ENCODE measurements at places on chromosomes 12 and 14.

DNA sequence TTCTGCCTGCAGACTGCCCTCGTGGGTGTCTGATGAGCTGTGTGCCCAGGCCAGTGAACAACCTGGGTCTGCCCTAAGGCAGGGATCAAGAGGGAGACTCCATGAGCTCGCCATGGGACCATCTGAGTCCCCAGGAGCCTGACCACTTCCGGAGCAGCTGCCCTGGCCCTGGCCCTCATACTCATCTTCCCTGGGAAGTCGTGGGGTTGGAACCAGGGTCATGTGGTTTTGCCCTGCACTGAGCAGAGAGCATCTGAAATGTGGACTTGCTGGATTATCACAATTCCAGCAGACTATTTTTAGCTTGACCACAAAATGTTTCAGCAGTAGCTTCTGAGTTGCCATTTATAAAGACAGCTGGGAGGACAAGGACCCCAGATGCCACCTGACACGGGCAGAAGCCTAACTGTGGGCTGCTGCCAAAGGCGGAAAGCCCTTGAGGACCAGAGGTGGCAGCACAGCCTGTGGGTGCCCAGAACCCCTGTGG, 6.7 kb downstream of the BTBD6 start:
- H3K4me3 ChIP-seq: no peak overlapping the region
- no peaks in the 10 kb centered on the region for H3K27me3 ChIP-seq
- DNase-seq: no peak
- peaks cover 41% of the 10 kb centered on the region for H3K36me3 ChIP-seq
- H3K4me1 ChIP-seq: no peaks in the 10 kb centered on the region
- no peak overlapping the region for H3K27ac ChIP-seq

DNA sequence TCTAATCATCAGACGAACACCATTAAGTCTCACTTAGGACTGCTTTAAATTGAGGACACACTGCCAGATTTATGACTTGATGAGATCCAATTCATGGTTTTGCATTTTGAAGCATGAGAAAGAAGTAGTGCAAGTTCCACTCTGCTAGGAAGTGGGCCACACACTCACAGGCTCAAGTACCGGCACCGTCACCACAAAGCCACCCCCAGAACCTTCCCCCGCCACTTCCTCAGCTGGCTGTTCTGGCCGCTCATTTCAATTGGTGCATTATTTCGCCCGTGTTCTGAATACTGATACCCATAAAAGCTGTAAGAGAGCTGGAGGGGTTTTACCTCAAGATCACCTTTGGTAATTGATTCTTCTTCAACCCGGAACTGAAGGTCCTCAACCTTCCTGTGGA, 70.1 kb downstream of the CLIP1 start:
- no peak overlapping the region for H3K4me3 ChIP-seq
- H3K27me3 ChIP-seq: no peaks in the 10 kb centered on the region
- H3K27ac ChIP-seq: no peak overlapping the region
- H3K4me1 ChIP-seq: peaks cover 3% of the 10 kb centered on the region

DNA sequence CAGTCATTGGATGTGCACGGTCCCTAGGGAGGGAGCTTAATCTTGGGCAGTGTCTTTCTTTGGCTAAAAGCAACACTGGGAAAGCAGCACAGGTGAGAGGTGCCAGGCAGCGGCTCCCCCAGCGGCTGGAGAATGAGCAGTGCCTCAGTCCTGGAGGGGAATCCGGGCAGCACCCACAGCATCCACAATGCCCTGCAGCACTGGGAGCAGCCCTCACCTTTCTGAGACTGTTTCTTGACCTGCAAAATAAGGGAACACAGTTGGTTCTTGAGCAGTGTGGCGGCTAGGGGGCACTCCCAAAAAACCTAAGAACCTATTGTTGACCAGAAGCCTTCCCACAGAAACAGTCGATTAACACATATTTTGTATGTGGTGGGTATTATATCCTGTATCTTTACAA, 75.8 kb downstream of the SINHCAF start:
- H3K36me3 ChIP-seq: no peaks in the 10 kb centered on the region
- H3K4me3 ChIP-seq: no peak overlapping the region
- H3K27ac ChIP-seq: no peak overlapping the region
- no peaks in the 10 kb centered on the region for H3K4me1 ChIP-seq
- no peak for DNase-seq
- H3K27me3 ChIP-seq: peaks cover 4% of the 10 kb centered on the region

DNA sequence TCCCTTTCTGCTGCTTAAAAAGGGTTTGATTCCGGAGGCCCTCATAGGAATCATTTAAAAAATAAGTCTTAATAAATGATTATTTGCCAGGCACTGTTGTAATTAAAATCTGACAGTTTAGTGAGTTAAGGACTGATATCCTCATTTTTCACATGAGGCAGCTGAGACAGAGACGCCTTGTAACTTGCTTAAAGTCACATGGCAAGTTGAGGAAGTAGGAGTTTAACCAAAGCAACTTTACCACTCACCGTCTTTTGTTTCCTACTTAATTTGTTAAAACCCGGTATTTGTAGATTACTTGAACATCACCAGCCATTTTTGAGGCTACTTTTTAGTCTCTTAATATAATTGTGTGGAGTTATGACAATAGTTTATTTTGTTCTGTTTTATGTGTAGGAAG, 2.4 kb downstream of the TIGAR start:
- peaks cover 9% of the 10 kb centered on the region for H3K36me3 ChIP-seq
- H3K27ac ChIP-seq: no peak overlapping the region
- no peaks in the 10 kb centered on the region for H3K27me3 ChIP-seq
- H3K4me3 ChIP-seq: no peak overlapping the region
- DNase-seq: no peak
- H3K4me1 ChIP-seq: peaks cover 26% of the 10 kb centered on the region

GRCh38 chr12:21771311-21771710, 3.2 kb downstream of the KCNJ8 start:
- H3K4me3 ChIP-seq: no peak overlapping the region
- H3K27me3 ChIP-seq: peaks cover 17% of the 10 kb centered on the region
- DNase-seq: no peak
- H3K27ac ChIP-seq: no peak overlapping the region

DNA sequence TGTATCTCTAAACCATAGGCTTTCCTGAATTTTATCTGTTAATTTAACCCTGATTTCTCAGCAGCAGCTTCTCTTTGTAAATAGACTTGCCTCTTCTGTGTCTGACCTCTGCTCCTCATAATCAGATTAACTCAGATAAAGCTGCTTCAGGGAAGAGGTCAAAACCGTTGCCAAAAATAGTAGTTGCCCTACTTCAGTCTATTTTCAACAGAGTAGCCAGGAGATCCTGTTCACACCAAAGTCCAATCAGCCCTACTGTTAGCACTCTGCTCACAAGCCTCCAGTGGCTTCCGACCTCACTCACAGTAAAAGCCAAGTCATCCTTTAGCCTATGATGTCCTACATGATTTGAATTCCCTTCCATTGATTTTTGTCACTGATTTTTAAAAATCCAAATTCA, 258.4 kb downstream of the PPFIA2 start:
- H3K4me3 ChIP-seq: no peak overlapping the region
- H3K27me3 ChIP-seq: no peaks in the 10 kb centered on the region
- no peak for DNase-seq

DNA sequence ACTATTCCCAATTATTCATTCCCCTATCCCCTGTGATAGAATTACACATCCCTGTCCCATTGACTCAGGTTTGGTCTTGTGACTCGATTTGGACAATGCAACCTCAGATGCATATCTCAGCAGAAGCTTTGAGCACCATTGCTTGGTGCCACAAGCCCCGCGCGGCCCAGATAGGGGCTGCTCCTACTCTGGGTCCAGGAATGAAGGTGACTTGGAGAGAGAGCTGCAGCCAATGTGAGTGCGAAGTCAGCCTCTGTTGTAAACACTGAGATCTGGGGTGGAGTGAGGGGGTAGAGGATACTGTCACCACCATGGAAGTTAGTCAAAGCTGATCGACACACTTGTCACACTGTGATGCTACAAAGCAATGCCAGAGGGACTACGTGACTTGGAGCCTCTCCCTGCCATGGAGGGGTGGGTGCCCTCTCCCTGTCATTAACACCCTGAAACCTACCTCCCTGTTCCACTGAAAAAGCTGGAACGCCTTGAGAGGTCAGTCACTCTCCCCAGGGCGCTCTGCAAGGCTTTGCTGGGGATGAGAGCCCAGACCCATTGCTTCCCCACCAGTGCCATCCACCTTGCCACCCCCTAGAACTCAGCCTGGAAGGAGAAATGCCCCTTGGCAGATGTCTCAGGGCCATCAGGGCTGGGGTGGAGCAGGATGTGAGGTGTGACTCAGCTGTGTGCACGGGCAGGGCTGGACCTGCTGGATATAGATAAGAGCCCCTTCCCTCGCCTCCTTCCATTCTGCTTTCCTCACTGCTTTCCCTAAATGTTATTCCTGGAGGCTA, 6.6 kb upstream of the PLEK2 start:
- DNase-seq: no peak
- H3K4me3 ChIP-seq: no peak overlapping the region
- no peaks in the 10 kb centered on the region for H3K36me3 ChIP-seq
- H3K27me3 ChIP-seq: no peaks in the 10 kb centered on the region
- peaks cover 6% of the 10 kb centered on the region for H3K4me1 ChIP-seq

GRCh38 chr14:96895658-96896271, 98.6 kb downstream of the VRK1 start:
- H3K4me3 ChIP-seq: no peak overlapping the region
- DNase-seq: no peak
- H3K36me3 ChIP-seq: no peaks in the 10 kb centered on the region
- no peaks in the 10 kb centered on the region for H3K27me3 ChIP-seq

GRCh38 chr14:84584511-84584910, 945.4 kb upstream of the FLRT2 start:
- no peak overlapping the region for H3K4me3 ChIP-seq
- DNase-seq: no peak
- no peaks in the 10 kb centered on the region for H3K4me1 ChIP-seq
- no peak overlapping the region for H3K27ac ChIP-seq
- no peaks in the 10 kb centered on the region for H3K27me3 ChIP-seq

DNA sequence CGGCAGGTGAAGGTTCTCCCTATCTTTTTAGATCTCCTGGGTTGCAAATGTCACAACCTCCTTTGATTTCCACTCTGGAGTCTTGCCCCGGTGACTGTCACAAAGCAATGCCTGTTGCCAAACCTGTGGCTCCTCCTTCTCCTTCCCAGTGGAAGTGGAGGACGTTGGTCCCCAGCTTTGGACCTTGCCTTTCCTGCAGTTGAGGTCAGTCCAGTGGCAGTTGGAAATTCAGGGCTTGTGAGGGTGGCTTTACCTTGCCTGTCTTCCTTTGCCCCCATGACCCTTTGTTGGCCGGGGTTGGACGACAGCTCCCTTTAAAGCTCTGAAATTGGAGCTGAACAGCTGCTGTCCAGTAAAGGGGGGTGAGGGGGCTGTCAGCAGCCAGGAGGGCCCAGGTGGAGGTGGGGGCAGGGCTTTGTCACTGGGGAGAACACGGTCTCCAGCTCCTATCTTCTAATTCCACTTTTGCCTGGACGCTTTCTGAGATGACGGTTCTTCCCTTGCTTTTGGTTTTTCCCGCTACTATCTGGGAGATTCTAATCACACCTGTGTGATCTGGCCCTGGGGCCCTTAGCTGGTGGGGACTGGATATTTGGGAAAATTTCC, 4.1 kb downstream of the TEAD4 start:
- peaks cover 2% of the 10 kb centered on the region for H3K27me3 ChIP-seq
- peaks cover 12% of the 10 kb centered on the region for H3K4me1 ChIP-seq
- H3K27ac ChIP-seq: peak overlapping the region; percentile 76
- no peaks in the 10 kb centered on the region for H3K36me3 ChIP-seq
- H3K4me3 ChIP-seq: peak overlapping the region; percentile 17

GRCh38 chr14:93132472-93133065, 16.8 kb upstream of the ITPK1 start:
- no peaks in the 10 kb centered on the region for H3K36me3 ChIP-seq
- no peaks in the 10 kb centered on the region for H3K27me3 ChIP-seq
- H3K27ac ChIP-seq: peak overlapping the region; percentile 48
- DNase-seq: no peak
- peaks cover 24% of the 10 kb centered on the region for H3K4me1 ChIP-seq

DNA sequence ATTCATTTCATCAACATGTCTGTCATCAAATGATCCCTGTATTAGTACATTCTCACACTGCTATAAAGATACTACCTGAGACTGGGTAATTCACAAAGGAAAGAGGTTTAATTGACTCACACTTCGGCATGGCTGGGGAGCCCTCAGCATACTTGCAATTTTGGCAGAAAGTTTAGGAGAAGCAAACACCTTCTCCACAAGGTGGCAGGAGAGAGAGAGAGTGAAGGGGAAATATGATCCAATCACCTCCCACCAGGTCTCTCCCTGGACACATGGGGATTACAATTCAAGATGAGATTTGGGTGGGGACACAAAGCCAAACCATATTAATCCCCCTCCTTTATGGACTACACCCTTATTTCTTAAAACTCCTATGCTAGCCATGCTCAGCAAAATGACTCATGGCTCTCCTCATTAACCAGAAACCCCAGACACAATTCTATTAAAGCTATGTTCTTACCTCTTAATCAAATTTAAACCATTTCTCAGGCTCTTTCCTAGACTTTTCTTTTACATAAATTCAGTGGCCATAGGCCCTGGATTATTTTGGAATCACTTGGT, 932.3 kb downstream of the FLRT2 start:
- no peaks in the 10 kb centered on the region for H3K4me1 ChIP-seq
- no peaks in the 10 kb centered on the region for H3K27me3 ChIP-seq
- DNase-seq: no peak
- no peaks in the 10 kb centered on the region for H3K36me3 ChIP-seq

DNA sequence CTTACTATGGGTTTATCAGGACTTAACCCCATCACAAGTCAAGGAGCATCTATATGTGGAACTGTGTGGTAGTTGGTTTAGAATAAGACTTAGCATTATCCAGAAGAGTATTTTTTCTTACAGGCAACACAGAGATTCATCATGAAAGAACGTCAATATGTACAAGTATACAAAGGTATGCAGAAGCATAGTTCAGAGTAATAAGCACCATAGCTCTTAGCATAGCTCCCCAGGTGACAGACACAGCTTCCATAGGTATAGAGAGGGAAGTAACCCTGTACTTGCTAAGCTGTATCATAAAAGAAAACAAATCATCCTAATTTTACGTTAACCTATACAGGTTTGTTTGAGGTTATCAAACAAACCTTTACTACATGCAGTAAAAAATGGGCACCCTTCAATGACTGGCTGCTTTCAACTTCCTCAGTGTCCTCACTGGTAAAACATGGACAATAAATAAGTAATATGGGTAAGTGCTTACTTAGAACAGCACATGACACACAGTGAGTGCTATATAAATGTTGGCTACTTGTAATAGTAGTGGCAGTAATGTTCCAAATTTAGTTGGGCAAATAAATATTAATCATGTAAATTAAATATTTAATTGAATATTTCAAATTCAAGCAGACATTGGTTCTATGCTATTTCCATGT, 50.9 kb downstream of the PTPN21 start:
- H3K36me3 ChIP-seq: peaks cover 61% of the 10 kb centered on the region
- H3K27me3 ChIP-seq: no peaks in the 10 kb centered on the region
- no peak overlapping the region for H3K4me3 ChIP-seq
- H3K4me1 ChIP-seq: no peaks in the 10 kb centered on the region
- no peak for DNase-seq

Measured in lower lobe of right lung (tissue), 2 donors.